CD14-positive monocyte (primary cell): ENCODE measurements at places on chromosomes 2 and 18. TPM values are rescaled to one million over a fixed set of nuclear protein-coding genes. Genes with fewer than 3 reads are reported as not detected.

The MPP4 gene
- polyA plus RNA-seq = not detected

The ABCG8 gene
- not detected in 2 replicates for polyA plus RNA-seq

The TXNL4A gene
- 29.2 and 34.5 TPM in 2 replicates for polyA plus RNA-seq

The GNLY gene
- 4.6 and 6.3 TPM in 2 replicates for polyA plus RNA-seq

The SGPP2 gene
- not detected for polyA plus RNA-seq

The PER2 gene
- polyA plus RNA-seq = 3.1 TPM

The MEP1B gene
- polyA plus RNA-seq = not detected

The PLB1 gene
- polyA plus RNA-seq = 23.9 TPM

The INO80D gene
- 4.4 TPM for polyA plus RNA-seq

The CNTNAP5 gene
- polyA plus RNA-seq = not detected

The CDCA7 gene
- 0.54 TPM for polyA plus RNA-seq

DNA sequence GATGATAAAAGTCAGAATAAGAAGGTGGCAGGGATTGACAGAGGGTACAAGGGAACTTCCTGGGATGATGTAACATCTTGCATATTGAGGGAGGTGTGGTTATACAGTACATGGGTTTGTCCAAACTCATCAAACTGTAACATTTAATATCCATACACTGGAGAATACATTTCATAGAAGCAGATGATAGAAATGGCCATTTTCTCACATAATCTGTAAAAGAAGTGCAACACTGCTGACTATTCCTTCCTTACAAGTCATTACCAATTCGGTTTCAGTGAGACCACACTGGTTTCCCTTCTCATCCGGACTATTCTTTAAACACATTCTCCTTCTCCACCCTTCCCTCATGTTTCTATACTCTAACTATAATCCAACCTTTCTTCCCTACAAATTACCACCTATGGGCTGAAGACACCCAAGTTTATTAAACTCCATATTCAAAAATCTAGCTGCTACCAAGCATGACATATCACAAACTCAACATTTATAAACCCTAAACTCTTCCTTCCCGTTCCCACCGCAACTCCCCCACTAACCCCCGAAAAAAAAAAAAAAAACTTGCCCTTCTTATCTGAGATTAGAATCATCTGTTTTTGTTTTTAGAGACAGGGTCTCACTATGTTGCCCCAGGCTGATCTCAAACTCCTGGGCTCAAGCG lies 1.6 kb downstream of the COX7A2L start:
- H3K36me3 ChIP-seq = peaks cover 4% of the 10 kb centered on the region
- peak overlapping the region; percentile 83 for H3K4me3 ChIP-seq
- H3K4me1 ChIP-seq = peaks cover 24% of the 10 kb centered on the region

DNA sequence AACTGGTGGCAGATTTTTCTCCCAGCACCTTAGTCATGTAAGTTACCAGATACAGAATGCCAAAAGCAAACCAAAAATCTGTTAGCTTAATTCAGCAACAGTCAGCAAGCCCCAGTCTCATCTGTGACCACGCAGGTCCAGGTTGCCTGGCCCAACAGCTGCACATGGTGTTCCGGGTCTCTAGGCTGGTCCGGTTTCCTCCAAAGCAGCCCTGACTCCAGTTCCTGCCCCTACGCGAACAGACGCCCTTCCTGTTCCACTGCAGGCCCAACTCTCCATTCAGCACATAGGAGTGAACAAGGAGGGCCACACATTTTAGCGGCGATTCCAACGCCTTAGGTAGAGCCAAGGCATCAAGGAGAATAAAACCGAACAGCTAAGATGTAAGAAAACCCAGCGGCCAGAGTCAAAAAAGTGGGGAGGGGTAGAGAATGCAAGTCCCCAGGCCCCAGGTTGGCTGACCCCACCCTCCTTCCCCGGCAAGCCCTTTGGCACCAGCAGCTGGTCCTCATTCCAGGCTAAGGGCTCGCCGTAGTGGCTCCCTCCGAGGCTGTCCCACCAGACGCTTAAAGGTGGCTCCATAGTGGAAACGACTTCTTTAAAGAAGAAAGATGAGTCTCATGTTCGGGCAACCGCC lies 1.5 kb downstream of the STK25 start:
- H3K4me1 ChIP-seq = peaks cover 17% of the 10 kb centered on the region
- H3K4me3 ChIP-seq = no peak overlapping the region
- no peak overlapping the region for H3K27ac ChIP-seq
- no peaks in the 10 kb centered on the region for H3K36me3 ChIP-seq
- DNase-seq = no peak

DNA sequence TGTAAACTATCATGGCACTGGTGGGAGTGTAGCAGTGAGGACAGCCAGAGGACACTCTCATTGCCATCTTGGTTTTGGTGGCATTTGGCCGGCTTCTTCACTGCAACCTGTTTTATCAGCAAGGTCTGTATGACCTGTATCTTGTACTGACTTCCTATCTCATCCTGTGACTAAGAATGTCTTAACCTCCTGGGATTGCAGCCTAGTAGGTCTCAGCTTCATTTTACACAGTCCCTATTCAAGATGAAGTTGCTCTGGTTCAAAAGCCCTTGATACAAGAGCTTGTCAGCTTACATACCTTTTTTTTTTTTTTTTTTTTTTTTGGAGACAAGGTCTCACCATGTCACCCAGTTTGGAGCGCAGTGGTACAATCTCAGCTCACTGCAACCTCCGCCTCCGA lies 110.9 kb downstream of the METTL8 start:
- no peak overlapping the region for H3K27ac ChIP-seq
- DNase-seq = no peak
- no peak overlapping the region for H3K4me3 ChIP-seq
- no peaks in the 10 kb centered on the region for H3K36me3 ChIP-seq
- peaks cover 12% of the 10 kb centered on the region for H3K4me1 ChIP-seq

GRCh38 chr2:54724560-54725342 lies 1.3 kb downstream of the EML6 start:
- H3K36me3 ChIP-seq = no peaks in the 10 kb centered on the region
- no peak overlapping the region for H3K27ac ChIP-seq
- peak overlapping the region; percentile 55 for H3K4me3 ChIP-seq
- peaks cover 20% of the 10 kb centered on the region for H3K4me1 ChIP-seq
- peaks cover 46% of the 10 kb centered on the region for H3K27me3 ChIP-seq

GRCh38 chr18:49174478-49174877 lies 223.7 kb upstream of the SMAD7 start:
- H3K4me1 ChIP-seq = peaks cover 23% of the 10 kb centered on the region
- H3K4me3 ChIP-seq = no peak overlapping the region
- no peaks in the 10 kb centered on the region for H3K36me3 ChIP-seq
- H3K27ac ChIP-seq = no peak overlapping the region
- no peak for DNase-seq
- H3K27me3 ChIP-seq = no peaks in the 10 kb centered on the region

DNA sequence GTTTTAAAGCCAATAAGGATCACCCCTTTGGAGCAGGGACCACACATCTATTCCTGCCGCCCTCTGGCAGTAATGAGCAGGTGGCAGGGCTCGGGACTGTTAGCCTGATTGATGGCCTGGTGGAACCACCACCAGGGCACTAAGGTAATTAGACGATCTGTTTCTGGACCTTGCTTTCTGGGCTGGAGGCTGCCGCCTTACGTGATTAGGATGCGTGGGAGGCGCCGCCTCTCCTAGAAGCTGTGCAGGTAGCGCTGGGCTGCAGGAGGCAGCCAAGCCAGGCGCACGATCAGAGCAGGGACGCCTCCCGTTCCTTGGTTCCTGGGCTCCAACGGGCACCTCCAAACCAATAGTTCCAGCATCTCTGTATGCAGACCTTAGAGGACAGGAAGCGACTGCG lies 242.6 kb upstream of the RAB12 start:
- H3K4me3 ChIP-seq = no peak overlapping the region
- peaks cover 10% of the 10 kb centered on the region for H3K27me3 ChIP-seq
- H3K36me3 ChIP-seq = no peaks in the 10 kb centered on the region
- H3K27ac ChIP-seq = no peak overlapping the region
- H3K4me1 ChIP-seq = peaks cover 10% of the 10 kb centered on the region

GRCh38 chr2:46241344-46241743 lies 55.9 kb upstream of the EPAS1 start:
- peak; percentile 33 for DNase-seq
- no peaks in the 10 kb centered on the region for H3K4me1 ChIP-seq
- H3K36me3 ChIP-seq = no peaks in the 10 kb centered on the region
- no peak overlapping the region for H3K27ac ChIP-seq
- no peaks in the 10 kb centered on the region for H3K27me3 ChIP-seq

GRCh38 chr2:85834466-85834865 lies 54.3 kb downstream of the ST3GAL5 start:
- no peak overlapping the region for H3K4me3 ChIP-seq
- H3K27ac ChIP-seq = no peak overlapping the region
- H3K4me1 ChIP-seq = no peaks in the 10 kb centered on the region
- DNase-seq = no peak
- peaks cover 11% of the 10 kb centered on the region for H3K36me3 ChIP-seq

DNA sequence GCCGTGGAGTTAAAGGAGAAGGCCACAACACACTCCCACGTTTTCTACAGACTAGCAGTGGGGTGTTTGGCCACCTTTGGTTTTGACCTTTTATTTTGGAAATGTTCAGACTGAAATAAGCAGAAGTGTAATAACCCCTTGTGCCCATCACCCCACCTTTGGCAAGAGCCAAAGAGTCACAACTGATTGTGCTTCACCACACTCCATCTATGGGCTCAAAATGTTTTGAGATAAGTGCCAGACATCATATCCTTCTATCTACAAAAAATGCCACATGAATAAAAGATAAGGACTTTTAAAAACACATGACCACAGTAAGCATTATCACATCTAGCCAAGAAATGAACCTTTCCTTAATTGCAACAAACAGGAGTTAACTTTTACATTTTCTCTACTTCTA lies 9.9 kb upstream of the GPR35 start:
- no peaks in the 10 kb centered on the region for H3K27me3 ChIP-seq
- no peak for DNase-seq
- H3K4me1 ChIP-seq = peaks cover 44% of the 10 kb centered on the region
- no peak overlapping the region for H3K27ac ChIP-seq
- no peak overlapping the region for H3K4me3 ChIP-seq

GRCh38 chr2:137964066-137964858 lies at the start of gene HNMT:
Gene HNMT (plus strand): TSS chr2:137964473. CDS start chr2:137964492, 19 bp downstream.
- H3K27me3 ChIP-seq = no peaks in the 10 kb centered on the region
- peak; percentile 73 for DNase-seq
- H3K27ac ChIP-seq = peak within 1 kb of the TSS; percentile 91
- no peaks in the 10 kb centered on the region for H3K36me3 ChIP-seq
- peaks cover 69% of the 10 kb centered on the region for H3K4me1 ChIP-seq

DNA sequence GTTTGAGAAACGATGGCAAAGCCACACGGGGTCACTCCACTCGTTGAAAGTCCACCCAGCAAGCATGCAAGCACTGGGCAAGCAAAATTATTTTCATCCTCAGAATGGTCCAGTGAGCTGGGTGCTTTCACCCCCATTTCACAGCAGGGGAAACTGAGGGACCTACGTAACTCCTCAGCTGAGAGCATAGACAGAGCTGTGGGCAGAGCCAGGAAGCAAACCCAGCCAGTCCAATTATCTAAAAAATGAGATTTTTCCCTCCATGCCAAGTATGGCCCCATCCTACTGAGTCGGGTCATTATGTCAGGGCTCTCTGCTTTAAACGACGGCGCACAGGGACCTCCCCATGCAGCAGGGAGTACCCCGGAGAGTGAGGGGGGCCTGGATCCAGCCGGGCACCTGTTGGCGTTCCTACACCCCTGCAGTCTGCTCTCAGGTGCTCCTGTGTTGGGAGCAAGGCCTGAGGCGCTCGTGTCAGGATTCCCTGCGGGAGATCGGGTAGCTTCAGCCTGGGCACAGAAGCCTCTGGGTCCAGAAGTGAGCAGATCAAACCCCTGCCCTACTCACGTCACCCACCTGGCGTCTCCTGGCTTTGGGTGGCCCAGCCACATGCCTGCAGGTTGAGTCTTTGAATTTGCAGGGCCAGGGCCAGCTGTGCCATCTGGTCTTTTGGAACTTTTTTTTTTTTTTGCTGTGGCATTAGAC lies 17.3 kb downstream of the TWIST2 start:
- no peaks in the 10 kb centered on the region for H3K36me3 ChIP-seq
- H3K27me3 ChIP-seq = no peaks in the 10 kb centered on the region
- H3K4me3 ChIP-seq = no peak overlapping the region
- H3K27ac ChIP-seq = no peak overlapping the region
- no peaks in the 10 kb centered on the region for H3K4me1 ChIP-seq

DNA sequence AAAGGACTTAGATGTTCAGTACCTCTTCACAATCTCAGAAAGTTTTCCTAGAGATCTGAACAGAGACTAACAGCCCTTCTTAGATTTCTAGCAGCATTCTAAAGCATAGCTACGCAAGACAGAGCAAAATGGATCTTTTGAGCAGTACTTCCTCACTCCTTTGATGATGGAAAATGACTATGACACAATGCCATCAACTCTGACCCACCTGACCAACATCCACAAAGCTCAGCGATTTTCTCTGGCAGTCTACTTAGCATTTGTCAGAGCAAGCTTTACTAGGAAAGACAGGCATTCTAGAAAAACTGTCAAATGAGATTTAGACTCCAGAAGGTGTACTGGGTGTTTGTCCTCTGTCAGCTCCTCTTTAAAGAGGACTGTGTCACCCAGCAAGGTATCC lies 180.9 kb upstream of the ACVR2A start:
- DNase-seq = peak; percentile 57
- H3K27ac ChIP-seq = no peak overlapping the region
- no peaks in the 10 kb centered on the region for H3K36me3 ChIP-seq
- H3K27me3 ChIP-seq = no peaks in the 10 kb centered on the region
- H3K4me3 ChIP-seq = peak overlapping the region; percentile 51

DNA sequence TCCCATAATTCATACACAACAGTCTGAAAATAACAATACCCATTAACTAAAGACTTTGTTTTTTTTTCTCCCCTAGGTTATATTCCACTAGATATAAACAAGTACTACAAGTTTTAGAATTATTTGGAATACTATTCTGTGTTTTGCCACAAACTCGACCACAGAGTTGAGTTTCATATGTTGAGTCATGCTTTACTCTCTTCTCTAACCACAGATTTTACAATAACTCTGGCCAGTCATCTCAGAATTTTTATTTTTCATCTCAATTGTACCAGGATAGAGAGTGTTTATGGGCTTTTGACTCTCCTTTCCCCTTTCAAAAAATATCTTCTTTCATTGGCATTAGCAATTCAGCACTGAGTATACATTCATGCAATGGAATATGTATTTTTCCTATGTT lies 348.7 kb upstream of the GALNT5 start:
- no peaks in the 10 kb centered on the region for H3K4me1 ChIP-seq
- no peaks in the 10 kb centered on the region for H3K36me3 ChIP-seq
- no peak for DNase-seq
- H3K4me3 ChIP-seq = no peak overlapping the region

DNA sequence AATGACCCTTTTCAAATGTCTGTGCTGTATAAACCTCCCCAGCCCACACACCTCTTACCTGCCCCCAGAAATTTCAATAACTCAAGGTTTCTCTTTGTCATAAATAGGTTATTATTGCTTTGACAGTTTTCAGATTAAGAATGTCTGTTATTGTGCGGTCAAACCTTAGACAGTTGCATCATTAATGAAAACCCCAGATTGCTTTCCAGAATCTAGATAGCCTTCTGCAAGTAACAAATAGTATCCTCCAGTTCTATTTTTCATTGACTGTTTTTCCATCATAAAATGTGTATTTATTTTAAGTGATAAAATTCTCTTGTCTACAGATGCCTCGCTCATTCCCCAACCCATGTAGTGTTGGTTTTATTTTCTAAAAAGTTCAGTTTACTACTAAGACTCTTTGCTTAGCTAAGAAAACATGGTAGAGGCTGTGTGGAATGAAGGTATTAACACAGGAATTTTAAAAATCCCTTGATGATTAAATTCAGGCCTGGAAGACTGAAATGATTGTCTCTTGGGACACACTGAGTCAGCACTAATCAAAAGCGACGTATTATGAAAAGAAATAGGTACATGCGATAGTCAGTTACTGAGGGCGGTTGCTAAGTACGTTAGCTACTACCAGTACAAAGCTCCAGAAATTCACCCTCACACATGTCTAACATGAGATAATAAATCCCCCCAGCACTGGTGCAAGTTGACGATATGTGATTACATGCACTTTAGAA lies 38.4 kb upstream of the ITGAV start:
- H3K4me3 ChIP-seq = no peak overlapping the region
- no peaks in the 10 kb centered on the region for H3K36me3 ChIP-seq
- no peak overlapping the region for H3K27ac ChIP-seq
- no peak for DNase-seq
